NCI-H2029 treated with DMSO at 0.1 percent for 48 hours (cell line): ENCODE measurements at places on chromosomes 12 and 14.

DNA sequence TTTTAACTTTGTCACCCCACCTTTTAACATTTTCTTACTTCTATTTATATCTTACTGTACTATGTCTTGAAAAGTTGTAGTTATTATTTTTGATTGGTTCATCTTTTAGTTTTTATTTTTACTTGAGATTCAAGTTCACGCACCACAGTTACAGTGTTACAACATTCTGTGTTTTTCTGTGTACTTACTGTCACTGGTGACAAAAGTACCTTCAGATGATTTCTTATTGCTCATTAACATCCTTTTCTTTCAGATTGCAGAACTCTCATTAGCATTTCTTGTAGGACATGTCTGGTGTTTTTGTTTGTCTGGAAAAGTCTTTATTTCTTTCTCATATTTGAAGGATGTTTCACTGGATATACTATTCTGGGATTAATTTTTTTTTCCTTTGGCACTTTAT is 289.9 kb downstream of the BCAT1 start:
- DNase-seq, result no peak

GRCh38 chr12:52181746-52182145 is 10.1 kb downstream of the KRT80 start:
- no peak for DNase-seq

GRCh38 chr12:48021485-48022179 is 17.4 kb upstream of the COL2A1 start:
- DNase-seq, result peak; percentile 96

GRCh38 chr12:66624806-66625205 is 54.1 kb downstream of the GRIP1 start:
- no peak for DNase-seq

- no peak for DNase-seq
Measured at GRCh38 chr12:88207921-88208620, 66.0 kb downstream of the TMTC3 start.

DNA sequence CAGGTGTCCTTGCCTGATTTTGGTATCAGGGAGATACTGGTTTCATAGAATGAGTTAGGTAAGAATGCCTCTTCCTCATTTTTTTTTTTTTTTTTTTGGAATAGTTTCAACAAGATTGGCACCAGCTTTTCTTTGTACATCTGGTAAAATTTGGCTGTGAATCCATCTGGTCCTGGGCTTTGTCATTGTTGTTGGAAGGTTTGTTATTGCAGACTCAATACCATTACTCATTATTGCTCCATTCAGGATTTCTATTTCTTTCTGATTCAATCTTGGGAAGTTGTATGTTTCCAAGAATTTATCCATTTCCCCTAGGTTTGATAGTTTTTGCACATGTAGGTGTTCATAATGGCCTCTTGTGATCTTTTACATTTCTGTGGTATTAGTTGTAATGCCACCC is 126.0 kb upstream of the KITLG start:
- no peak for DNase-seq

- DNase-seq, result no peak
Measured at GRCh38 chr14:55084401-55085059, 33.1 kb downstream of the MAPK1IP1L start.

DNA sequence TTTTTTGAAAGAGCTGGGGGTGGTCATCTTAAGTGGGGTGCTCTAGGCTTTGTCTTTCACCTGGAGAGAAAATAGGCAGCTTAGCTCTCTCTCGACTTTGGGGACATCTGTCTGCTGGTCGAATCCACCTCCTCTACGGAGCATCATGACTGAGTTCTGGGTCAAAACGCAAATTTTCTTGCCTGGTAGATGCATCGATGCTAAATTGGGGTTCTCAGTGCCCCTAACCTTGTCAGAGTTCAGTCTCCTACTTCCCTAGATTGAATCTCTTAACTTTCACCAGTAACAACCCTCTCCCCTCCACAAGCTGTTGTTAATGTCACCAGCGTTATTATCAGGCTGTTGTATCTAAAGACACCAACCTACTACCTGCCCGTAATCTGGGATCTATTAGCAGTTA is 682 bp downstream of the FLRT2 start:
- no peak for DNase-seq

- no peak for DNase-seq
Measured at GRCh38 chr12:111780615-111781014, 13.9 kb downstream of the ALDH2 start.

DNA sequence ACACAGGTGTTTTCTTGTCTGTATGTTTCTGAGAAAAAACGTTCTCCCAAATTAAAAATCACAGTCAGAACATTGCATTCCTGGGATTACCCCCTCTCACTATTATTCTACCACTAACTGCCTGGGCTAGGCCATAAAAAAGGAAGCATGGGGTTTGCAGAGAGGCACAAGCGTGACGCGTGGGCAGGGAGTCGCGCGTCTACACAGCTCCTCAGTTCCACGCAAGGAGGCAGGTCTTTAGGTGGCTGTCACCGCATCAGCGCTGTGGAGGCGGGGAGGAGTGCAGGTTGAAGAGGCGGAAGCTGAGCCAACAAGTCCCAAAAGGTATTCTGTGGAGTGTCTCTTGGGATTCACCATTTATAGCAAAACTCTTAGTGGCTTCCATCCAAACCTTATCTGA is 109.9 kb downstream of the RIMBP2 start:
- DNase-seq, result no peak

DNA sequence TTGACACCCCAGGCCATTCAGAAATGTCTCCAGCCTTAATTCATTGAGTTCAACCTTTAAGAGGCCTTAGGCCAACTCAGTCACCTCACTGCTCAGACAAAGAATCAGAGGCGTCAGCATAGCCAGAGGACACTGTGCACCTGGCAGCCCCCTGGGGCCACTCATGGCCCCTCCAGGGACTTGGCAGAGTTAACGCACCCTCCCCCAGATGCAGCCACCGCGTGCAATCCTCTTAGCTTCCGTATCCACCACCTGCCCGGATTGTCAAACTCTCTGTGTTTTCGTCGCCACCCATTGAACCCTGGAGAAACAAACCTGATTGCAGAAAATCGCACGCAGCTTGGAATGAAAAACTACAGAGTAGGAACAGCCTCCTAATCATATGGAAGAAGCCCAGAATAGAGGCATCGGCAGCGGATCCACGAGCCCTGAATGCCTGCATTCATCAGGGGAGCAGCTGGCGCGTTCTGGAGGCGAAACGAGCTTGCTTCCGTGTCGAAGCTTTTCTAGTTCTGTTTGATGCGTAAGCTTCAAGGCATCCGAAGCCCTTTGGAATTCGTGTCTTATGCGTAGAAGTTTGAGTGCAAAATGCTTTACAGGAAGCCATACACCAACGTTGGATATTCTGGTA is 22.4 kb downstream of the BRI3BP start:
- no peak for DNase-seq

GRCh38 chr12:116628989-116629388 is 69.8 kb downstream of the MAP1LC3B2 start:
- no peak for DNase-seq

- DNase-seq, result no peak
Measured at GRCh38 chr14:94659901-94660300, 47.7 kb downstream of the SERPINA3 start.

- peak; percentile 65 for DNase-seq
Measured at GRCh38 chr12:57214398-57214781, 2.2 kb upstream of the NXPH4 start.

- no peak for DNase-seq
Measured at GRCh38 chr14:102941419-102942011, 19.1 kb downstream of the AMN start.

- no peak for DNase-seq
Measured at GRCh38 chr14:22980672-22981089, 1.7 kb downstream of the AJUBA start.

- DNase-seq, result no peak
Measured at GRCh38 chr12:118520214-118521035, 144.1 kb downstream of the SUDS3 start.

GRCh38 chr12:83641789-83642188 is 955.1 kb downstream of the TMTC2 start:
- DNase-seq, result no peak

DNA sequence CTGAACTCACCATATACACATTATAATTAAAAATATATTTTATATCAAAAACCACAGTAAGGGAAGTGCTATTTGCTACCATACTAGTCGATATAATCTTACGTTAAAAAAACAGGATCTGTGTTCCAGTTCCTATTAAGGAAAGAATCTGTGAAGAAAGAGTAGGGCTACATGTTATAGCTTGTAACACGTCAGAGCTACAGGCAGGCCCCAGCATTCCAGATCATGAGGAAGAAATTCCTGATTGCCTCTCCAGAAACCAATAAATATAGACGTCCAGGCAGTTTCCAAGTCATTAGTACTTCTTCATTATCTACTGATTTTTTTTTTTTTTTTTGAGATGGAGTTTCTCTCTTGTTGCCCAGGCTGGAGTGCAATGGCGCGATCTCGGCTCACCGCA is 20.6 kb downstream of the SGPP1 start:
- no peak for DNase-seq

GRCh38 chr12:6943722-6944380 is at the start of the genes C12orf57 and RNU7-1:
C12orf57 (plus strand) TSS chr12:6944022; CDS start chr12:6944122, 100 bp downstream.
RNU7-1 (plus strand) TSS chr12:6943816.
- peak; percentile 98 for DNase-seq

DNA sequence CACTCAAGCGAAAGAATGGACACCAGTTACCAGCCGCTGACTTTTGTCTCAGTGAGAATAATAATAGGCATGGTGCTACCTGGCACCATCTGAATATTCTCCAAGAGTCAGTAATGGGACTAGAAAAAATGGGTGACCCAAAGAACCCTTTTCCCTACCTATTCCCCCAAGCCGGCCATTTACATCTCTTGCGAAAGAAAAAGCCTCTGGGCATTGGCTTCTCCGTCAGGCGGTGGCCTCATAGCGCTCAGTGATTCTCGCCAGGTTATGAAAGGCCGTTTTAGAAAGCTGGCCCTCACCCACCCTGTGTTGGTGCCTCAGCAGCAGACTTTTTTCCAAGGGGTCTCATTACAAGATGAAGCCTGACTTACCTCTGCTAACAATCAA is 523 bp upstream of the SLC6A15 start:
- DNase-seq, result no peak

- no peak for DNase-seq
Measured at GRCh38 chr14:33738491-33738890, 212.4 kb downstream of the EGLN3 start.

GRCh38 chr12:128818065-128819022 is 5.4 kb downstream of the SLC15A4 start:
- DNase-seq, result no peak

DNA sequence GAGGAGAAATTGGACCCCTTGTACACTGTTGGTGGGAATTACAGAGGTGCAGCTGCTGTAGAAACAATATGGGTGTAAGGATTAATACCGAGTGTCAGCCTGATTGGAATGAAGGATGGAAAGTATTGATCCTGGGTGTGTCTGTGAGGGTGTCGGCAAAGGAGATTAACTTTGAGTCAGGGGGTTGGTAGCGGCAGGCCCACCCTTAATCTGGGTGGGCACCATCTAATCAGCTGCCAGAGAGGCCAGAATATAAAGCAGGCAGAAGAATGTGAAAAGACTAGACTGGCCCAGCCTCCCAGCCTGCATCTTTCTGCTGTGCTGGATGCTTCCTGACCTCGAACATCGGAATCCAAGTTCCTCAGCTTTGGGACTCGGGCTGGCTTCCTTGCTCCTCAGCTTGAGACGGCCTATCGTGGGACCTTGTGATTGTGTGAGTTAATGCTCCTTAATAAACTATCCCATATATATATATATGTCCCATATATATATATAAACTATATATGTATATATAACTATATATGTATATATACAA is 38.4 kb upstream of the PPP2R5C start:
- DNase-seq, result no peak

- no peak for DNase-seq
Measured at GRCh38 chr12:50822082-50822481, 20.6 kb upstream of the TMPRSS12 start.

DNA sequence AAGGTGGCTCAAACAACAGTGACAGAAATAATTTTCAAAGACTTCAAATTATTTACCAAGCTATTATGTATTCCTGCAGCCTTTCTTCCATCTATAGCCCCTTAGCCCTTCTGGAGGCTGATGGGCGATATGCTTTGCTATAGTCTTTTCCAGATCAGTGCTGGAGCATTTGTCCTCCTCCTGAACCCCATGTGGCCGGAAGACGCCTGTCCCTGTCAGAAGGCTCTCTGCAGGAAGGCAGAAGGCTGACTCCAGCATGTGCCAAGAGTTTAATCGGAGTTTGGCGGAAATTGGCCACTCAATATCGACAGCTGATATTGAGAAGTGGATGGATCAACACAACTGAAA is 49.3 kb upstream of the MAX start:
- no peak for DNase-seq

- no peak for DNase-seq
Measured at GRCh38 chr14:58198086-58198485, 1.9 kb upstream of the ACTR10 start.

DNA sequence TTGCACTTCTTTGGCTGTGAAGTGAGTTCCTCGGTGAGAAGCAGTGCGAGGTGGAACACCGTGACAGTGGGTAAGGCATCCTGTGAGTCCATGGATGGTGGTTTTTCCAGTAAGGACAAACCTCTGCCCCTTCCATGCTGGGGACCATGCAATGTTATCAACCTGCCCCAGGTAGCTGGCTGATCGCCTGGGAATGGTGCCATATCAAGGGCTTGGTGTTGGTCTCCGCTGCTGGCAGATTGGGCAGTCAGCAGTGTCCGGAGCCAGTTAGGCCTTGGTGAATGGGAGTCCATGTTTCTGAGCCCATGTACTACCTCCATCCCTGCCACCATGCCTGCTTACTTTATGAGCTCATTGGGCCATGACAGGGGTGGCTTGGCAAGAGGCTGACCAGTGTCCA is 114.7 kb upstream of the C14orf180 start:
- DNase-seq, result no peak

GRCh38 chr14:61420326-61420725 is 98.9 kb downstream of the PRKCH start:
- DNase-seq, result peak; percentile 85

DNA sequence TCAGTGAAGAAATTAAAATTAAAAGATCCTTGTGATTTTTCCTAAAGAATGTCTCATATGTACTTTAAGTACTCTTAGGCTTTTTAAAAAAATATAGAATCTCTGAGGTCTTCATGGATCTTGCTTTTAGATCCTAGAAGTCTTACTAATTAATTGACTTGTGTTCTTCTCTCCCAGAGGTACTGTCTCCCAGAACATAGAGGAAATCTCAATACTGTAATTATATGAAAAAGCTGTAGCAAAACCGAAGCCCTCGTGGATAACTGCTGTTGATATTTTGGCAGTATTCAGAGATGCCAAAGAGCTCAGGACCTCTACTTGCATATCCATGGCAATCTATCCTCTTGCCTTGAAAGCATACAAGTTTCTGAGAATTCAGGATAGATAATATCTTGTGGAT is at the start of gene OR9K2:
Gene OR9K2, plus strand, starts transcription at position 301 of the 400 bp plus-strand sequence. CDS start 3,429 bp downstream, outside the sequence.
- no peak for DNase-seq

DNA sequence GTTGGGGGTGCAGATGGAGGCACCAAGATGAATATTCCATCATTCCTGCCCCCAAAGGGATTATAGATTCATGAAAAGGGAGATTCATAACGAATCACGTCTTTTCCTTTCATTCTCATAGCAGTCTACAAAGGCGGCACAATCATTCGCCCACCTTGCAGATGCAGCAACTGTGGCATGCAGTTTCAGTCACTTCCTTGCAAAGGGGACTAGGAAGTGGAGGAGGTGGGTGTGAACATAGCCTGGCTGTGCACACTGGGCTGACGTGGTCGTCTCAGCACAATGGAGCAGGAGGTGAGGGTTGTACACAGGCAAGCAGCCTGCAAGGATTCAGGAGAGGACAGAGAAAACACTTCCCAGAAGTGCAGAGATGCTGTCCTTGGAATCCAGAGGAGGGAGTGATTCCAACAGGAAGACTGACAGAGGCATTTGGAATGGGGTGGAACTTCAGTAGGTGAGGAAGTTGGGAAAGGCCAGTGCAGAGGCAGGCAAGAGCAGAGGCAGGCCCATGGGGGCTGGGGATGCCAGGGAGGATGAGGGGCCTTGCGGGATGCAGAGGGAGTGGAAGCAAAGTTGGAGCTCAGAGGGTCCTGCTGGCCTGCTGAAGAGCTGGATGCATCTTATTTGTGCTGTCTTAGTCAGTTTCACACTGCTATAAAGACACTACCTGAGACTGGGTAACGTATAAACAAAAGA is 21.9 kb upstream of the PPP2R5C start:
- no peak for DNase-seq
